Left cardiac atrium (tissue), 4 donors: ENCODE measurements at places on chromosomes 16 and 17. TPM values are rescaled to one million over a fixed set of nuclear protein-coding genes. Genes with fewer than 3 reads are reported as not detected.

The SLC9A5 gene
- 1.3 TPM for total RNA-seq

The LLGL2 gene
- 8.7 TPM for total RNA-seq

The BCO1 gene
- 0.13 TPM for total RNA-seq

The TPSD1 gene
- not detected for total RNA-seq

The RSPRY1 gene
- 16.5 TPM for total RNA-seq

The SDK2 gene
- 2.1 TPM for total RNA-seq
